Pulmonary artery endothelial cell (primary cell): ENCODE measurements at places on chromosomes 12 and 14. TPM values are rescaled to one million over a fixed set of nuclear protein-coding genes. Genes with fewer than 3 reads are reported as not detected.

PAWR gene
- 99.3 and 123 TPM in 2 replicates for total RNA-seq

PDE3A gene
- 48.4 and 51.1 TPM in 2 replicates for total RNA-seq

TEX52 gene
- total RNA-seq, result not detected in 2 replicates

MORN3 gene
- total RNA-seq, result 0.63 and 1.6 TPM in 2 replicates

LRRC10 gene
- not detected in 2 replicates for total RNA-seq

SYT1 gene
- 0.59 and 0.63 TPM in 2 replicates for total RNA-seq

CLEC4C gene
- total RNA-seq, result not detected in 2 replicates

MIP gene
- 0.07 and 0.20 TPM in 2 replicates for total RNA-seq

SCNN1A gene
- total RNA-seq, result 0.13 TPM in 1 of 2 replicates, not detected in the other

KRT3 gene
- total RNA-seq, result not detected in 2 replicates

SSPN gene
- 1.1 and 2.0 TPM in 2 replicates for total RNA-seq

- no peak for DNase-seq
Measured at GRCh38 chr14:96279564-96279963, 23.6 kb downstream of the BDKRB1 start.

GRCh38 chr12:94429633-94430032 lies 30.0 kb downstream of the CEP83 start:
- no peak for DNase-seq

DNA sequence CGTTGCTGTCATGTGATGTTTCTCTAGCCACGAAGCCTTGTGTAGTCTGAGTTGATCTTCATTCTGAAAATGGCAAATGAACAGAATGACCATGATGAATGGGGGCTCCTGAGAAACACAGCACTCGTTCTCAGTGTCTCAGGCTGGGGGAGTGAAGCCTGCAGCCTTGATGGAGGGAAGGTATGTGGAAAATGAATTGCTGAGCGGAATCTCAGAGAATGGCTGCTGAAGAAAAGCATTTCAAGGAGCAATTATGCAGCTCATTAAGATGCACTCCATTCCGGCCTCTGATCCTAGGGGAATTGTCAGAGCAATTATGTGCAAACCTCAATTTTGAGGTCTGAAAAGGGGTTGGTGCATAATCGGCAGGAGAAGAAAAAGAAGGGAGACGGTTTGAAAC lies 167.1 kb downstream of the CHST11 start:
- DNase-seq, result no peak

- DNase-seq, result no peak
Measured at GRCh38 chr12:46237371-46238045, 31.3 kb downstream of the SLC38A1 start.

- no peak for DNase-seq
Measured at GRCh38 chr14:41663473-41663850, 56.8 kb downstream of the LRFN5 start.

DNA sequence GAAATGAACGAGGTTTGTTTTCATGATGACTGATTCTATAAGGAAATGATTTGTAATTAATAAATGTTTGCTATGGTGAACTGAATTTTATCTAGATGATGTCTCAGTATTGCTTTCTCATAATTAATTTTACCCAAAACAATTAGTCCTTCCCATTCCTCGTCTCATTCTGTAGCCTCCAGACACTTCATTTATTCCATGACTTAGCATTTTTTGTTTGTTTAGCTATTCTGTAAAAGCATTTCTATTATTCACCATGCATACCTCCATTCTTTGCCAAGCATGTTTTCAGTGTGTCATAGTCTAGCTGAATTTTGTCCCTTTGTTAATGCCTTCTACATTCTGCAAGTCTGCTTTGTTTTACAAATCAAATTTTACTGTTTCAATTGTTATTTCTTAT lies 137.4 kb upstream of the RPL10L start:
- DNase-seq, result no peak

DNA sequence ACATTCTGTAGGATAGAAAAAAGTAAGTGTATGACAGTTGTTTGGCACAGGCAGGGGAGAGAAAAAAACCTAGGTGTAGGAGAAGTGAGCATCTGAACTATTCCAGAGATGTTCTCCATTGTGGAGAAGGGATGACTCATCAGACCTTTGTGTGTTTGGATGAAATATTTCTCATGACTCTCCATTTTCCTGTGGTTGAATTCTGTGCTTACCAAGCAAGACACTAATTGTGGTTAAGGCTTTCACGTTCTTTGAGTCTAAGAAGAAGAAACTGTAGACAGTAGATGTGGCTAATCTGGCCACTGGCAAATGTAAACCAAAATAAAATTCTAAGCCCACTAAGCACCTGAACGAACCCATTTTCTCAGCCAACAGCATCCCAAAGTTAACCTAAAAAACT lies 107.9 kb upstream of the GZMB start:
- no peak for DNase-seq

DNA sequence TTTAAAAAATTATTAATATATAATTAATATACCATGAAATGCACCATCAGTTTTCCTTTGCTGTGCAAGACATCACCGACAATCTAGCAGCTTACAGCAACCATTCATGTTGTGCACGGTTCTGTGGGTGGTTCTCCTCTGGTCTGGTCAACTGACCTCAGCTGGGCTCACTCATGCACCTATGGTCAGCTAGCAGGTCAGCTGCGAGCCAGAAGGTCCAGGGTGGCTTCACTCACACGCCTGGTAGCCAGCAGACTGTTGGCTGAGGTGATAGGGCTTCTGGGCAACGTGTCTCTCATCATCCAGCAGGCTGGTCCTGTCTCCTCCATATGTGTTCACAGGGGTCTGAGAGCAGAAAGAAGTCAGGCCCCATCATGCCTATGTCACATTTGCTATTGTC lies 210.4 kb downstream of the KIF26A start:
- no peak for DNase-seq

- no peak for DNase-seq
Measured at GRCh38 chr14:66405158-66405557, 81.0 kb upstream of the CCDC196 start.

DNA sequence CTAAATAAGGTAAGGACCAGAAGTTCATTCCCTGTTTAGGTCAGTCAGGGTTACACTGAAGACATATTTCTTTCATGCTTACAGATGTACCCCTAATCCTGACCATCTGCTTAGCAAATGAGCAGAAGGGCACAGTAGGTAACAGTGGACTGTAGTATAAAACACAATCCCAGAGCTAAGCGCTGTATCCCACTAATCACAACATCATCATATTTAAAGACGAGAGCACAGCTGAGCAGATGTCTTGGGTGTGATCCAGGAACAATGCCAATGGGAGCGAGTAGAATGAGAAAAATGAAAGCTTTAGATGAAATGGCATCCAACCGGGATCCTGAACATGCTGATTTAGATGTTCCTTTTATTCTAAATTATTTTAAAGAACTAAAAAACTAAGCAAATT lies 213.4 kb downstream of the CCER1 start:
- no peak for DNase-seq

DNA sequence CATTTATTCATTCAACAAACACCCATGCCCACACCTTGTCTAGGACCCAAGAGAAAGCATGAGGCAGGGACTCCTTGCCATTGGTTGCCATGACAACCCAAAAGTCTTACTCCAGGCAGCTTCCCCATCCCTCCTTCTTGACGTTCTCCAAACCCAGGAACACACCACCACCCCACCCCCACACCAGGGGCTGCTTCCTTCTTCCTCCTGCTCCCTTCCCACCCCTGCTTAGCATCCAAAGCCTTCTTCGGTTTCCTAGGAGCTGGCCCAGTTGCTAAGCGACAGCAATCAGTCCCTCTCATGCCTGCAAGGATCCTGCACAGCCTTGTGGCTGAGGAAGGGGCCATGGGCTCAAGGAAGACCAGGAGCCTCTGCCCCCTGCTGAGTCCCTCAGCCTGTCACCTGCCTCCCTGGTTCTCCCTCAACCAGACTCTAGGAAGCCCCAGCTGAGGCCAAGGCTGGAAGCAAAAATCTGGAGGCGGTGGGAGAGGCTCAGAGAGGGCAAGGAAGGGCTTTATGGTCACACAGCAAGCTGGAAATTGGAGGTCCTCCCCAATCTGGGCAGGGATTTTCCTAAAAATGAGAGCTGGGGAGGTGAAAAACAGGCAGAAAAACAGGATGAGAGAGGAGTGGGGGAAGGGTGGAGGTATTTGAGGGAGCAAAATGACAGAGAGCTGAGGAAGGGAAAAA lies 15.4 kb downstream of the RASAL1 start:
- DNase-seq, result no peak

- no peak for DNase-seq
Measured at GRCh38 chr14:62778852-62779251, 266.4 kb downstream of the KCNH5 start.

DNA sequence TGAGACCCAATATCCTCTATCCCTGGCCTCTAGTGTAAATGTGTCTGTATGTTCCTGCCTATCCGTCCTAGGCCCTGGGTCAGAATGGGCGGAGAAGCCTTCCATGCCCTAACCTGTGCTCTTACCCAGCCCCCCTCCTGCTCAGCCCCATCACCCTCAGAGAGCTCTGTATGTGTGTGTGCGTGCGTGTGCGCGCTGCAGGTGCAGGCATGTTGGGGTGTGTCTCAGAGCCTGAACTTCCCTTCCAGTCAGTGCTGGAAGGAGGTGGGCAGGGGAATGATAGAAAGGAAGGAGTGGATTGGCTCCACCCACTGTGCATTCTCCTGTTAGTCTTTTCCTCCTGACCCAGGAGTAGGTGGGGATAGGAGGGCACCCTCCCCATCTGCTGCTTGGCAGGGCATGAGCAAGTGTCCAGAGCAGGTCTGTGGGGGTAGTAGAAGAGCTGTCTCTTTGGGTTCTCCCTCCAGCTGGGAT lies 7.2 kb downstream of the NAB2 start:
- DNase-seq, result no peak

DNA sequence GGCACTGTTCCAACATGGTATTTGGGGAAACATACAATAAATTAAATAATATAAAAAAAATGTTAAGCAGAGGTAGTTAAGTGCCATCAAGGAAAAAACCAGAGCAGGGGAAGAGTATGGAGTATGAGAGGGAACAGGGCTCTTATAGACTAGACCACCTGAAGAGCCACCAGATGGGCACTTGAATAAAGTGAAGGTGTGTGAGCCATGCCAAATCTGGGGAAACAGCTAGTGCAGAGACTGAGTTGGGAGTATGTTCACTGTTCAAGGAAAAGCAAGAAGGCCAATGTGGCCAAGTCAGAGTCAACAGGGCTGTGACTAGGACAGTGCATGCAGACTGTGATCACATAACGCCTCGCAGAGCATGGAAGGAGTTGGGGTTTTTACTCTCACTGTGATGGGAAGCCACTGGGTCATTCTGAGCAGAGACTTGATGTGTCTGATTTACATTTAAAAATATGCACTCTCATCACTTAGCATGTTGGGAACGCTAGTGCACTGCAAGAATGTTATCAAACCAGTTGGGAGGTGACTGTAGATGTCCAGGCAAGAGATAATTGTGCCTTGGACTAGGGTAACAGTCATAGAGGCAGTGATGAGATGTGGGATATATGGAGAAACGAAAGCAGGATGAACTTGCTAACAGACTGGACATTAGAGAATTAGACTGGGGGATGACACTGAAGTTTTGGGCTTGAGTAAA lies 25.6 kb downstream of the NDUFA12 start:
- no peak for DNase-seq

- no peak for DNase-seq
Measured at GRCh38 chr14:44898551-44898950, 63.2 kb downstream of the KLHL28 start.

GRCh38 chr12:66197495-66197921 lies 8.5 kb downstream of the IRAK3 start:
- no peak for DNase-seq

DNA sequence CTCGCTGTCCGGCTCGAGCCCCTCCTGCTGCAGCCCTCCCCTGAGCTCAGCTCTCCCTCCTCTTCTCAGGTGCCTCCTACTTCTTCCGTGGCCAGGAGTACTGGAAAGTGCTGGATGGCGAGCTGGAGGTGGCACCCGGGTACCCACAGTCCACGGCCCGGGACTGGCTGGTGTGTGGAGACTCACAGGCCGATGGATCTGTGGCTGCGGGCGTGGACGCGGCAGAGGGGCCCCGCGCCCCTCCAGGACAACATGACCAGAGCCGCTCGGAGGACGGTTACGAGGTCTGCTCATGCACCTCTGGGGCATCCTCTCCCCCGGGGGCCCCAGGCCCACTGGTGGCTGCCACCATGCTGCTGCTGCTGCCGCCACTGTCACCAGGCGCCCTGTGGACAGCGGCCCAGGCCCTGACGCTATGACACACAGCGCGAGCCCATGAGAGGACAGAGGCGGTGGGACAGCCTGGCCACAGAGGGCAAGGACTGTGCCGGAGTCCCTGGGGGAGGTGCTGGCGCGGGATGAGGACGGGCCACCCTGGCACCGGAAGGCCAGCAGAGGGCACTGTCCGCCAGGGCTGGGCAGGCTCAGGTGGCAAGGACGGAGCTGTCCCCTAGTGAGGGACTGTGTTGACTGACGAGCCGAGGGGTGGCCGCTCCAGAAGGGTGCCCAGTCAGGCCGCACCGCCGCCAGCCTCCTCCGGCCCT lies 22.8 kb downstream of the MMP17 start:
- DNase-seq, result no peak

- DNase-seq, result no peak
Measured at GRCh38 chr12:46663318-46663717, 162.5 kb downstream of the SLC38A4 start.

- no peak for DNase-seq
Measured at GRCh38 chr12:113373440-113373839, 15.1 kb downstream of the PLBD2 start.

GRCh38 chr14:100901391-100902183 lies 1.9 kb downstream of the RTL1 start:
- DNase-seq, result no peak
